ENCODE measurements at places on chromosomes 7 and 10. TPM values are rescaled to one million over a fixed set of nuclear protein-coding genes. Genes with fewer than 3 reads are reported as not detected.

Gene DGKB
- polyA plus RNA-seq = 2.5 TPM

Gene UNCX
- 6.5 TPM for polyA plus RNA-seq

Gene GFRA1
- 32.3 TPM for polyA plus RNA-seq

Gene HUS1
- polyA plus RNA-seq = 19.1 TPM

Gene VWA2
- 2.1 TPM for polyA plus RNA-seq

Gene GNG11
- polyA plus RNA-seq = 46.4 TPM

Gene CALML3
- not detected for polyA plus RNA-seq

Gene COG5
- polyA plus RNA-seq = 33.2 TPM

Gene NRP1
- 160 TPM for polyA plus RNA-seq

Gene MPP7
- polyA plus RNA-seq = 8.9 TPM

Gene ABCA13
- 0.86 TPM for polyA plus RNA-seq

Gene NOLC1
- 95.4 TPM for polyA plus RNA-seq

Gene ATG9B
- polyA plus RNA-seq = 0.99 TPM

Gene LRRN3
- 6.4 TPM for polyA plus RNA-seq

Gene GPRIN2
- polyA plus RNA-seq = 3.2 TPM

Measured in right renal cortex interstitium (tissue), 3 donors.